ENCODE measurements at places on chromosomes 5 and 9.

DNA sequence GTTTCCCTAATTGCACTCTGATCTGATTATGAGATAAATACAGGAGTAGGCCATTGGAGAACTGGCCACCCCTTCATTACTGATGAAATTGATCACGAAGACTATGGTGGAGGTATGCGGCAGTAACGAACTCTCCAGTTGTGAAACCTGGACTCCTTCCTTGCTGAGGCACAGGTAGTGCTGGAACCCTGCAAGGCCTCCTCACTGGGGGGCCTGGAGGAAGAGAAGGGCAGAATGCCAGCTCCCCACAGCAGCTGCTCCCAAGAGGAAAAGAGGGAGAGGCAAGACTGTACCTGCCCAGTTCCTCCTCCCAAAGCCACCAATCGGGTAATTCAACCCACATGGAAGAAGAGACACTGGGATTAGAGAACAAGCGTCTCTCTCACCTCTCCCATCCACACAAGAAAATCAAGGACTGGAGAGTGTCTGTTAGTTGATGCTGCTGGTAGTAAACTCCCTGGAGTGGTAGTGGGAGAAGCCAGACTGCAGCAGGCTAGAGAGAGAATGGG lies 19.1 kb upstream of the TRIO start:
- no peak for DNase-seq

DNA sequence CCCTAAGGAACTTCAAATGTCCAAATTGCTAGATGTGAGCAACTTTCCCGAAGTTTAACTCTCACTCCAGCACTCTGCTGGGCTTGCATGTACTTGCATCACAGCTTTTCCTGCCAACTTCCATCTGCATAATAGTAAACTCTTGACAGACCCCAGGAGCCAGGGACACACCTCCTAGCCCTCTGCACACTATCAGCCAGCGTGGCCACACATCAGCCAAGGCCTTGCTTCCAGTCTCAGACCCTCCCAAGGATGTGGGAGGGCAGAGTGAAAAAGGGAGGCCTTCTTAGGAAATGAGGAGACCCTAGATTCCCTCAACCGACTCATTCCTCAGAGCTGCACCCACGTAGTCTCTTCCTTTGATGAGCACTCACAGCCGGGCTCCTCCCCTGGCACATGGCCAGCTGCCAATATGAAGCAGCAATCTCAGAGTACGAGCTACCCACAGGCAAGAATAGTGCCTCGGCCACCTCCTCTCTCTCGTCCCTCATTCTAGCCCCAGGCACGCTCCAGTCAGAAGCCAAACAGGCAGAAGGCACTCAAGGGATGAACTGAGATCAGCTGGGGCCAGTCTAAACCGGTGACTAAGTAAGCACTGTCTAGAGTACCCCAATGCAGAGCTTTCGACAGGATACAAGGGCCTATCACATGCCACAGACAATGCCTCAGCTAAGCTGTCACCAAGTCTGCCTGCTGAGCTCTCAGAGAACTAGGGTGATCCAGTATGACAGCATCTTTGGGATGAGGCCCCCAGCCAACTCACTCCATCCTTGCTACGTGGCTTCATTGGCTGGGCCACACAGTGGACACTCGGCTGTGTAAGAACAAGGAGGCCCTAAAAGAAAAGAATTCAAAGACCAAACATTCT lies 2.3 kb downstream of the P4HA2 start:
- DNase-seq, result no peak

DNA sequence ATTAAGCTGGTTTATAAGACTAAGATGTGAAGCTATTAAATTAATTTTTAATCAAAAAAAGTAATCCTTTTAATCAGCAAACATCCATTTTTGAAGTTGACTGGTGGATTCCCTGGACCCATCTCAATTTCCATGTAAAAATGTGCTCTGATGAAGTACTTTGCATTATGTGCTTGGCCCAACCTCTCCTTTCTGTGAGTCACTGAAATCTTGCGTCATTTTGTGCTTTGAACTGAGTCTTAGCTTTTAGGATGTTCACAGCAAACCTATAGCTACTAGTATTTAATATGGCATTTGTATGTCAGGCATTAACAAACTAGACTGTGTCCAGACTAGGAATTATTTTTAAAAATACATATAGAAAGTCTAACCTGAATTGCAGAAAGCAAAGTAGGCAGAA lies 55.0 kb upstream of the CDH12 start:
- DNase-seq, result no peak

DNA sequence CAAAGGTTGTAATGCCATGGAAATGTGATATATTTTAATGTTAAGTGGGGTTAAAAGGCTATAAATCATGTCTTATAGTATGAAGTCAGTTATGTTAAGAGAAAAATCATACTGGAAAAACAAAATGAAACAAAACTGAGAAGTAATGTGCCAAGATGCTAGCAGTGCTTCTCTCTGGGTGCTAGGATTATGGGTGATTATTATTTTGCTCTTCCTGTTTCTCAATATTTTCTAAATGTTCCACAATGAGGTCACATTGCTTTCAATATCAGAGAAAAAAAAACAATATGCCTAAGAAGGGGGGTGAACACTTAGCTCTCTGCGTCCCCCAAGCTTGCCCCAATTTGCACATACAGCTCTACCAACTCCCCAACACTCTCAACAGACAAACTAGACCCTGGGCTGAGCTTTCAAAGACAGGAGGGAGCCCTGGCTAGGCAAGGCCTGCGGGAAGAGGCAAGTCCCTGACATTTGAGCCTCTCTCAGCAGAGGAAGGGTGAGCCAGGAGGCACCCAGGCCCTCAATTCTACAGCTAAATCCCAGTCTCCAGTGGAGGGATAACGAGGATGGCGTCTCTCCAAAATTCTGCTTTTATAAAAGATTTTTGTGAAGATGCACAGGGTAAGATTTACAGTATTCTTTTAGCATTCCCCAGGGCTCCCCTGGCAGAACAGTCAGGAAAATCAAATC lies 24.4 kb downstream of the WHRN start:
- no peak for DNase-seq

- peak; percentile 38 for DNase-seq
These were observed 226.5 kb upstream of the MAP3K1 start for GRCh38 chr5:56588636-56589480.

DNA sequence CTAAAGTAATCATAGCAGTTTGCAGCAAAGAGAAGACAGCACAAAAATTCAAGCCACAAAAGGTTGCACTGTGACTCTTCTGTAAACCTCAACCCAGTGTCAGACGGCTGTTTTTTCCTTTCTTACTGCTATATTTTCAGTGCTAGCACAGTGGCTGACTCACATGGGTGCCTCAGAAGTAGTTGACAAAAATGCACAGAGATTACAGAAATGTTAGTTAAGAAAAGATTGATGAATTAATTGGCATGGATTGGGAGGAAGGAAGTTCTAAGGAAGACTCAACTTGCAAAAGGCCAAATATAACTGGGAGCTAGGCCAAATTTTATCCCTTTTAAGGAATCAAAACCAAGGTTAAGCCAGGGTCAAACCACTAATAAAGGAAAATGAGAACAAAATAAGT lies 43.7 kb upstream of the ITGA1 start:
- DNase-seq, result no peak

DNA sequence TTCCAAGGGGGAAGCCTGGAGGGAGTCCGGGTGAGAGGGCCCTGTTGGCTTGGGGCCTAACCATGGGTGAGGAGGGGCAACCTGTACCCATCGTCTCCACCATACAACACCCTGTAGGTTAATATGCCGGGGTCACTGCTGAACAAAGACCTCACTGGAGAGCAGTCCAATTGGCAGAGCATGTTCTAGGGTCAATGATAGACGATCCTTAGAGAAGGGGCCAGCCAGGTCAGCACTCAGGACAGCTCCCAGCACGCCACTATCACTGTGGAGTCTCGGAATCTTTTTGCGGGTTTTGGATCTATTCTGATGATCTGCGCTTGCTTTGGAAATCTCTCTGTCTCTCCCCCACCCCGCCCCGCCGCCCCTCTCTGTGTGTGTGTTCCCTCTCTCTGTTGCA lies 218.4 kb upstream of the MVB12B start:
- no peak for DNase-seq

DNA sequence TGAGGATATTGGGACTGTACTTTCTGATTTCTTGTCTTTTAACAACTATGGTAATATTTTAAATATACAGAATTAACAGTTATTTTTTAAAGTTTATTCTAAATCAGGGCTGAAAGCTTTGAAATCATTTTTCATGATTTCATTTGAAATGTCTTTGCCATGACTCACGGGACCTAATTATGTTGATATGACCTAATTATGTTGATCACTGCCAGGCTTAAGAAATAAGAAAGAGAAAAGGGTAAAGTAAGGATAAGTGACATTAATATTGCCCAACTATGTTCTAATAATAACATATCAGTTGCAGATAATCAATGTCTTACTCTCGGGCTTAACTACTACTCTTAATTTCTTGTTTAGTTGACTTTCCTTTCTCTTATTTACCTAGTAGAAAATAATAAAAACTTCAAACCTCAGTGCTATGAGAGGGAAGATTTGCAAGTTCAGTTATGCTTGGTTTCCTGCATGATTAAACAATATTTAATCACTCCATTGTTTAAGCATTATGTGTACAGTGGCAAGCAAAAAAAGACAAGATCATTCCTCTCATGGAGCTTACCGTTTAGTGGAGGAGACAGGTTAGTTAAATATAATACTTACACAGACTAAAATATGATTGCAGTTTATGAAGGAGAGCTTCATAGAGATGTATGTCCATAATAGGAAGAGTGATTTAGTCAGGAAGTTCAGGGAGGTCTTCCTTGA lies 67.0 kb upstream of the EIF4EBP3 start:
- DNase-seq, result no peak

DNA sequence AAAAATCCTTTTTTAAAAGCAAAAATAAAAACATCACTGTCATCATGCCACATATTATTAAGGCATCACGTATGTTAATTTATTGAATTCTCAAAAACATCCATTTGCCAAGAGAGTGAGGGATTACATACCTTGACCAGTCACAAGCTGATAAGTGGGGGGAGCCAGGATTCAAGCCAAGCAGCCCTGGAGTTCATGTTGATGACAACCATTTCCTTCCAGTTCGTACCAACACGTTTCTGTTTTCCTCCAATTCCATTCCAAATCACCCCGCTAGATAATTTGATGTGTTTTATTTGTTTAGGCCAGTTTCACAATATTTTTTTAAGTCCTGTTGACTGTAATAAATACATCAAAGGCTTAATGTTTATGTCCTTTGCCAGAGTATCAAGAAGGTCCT lies 53.0 kb downstream of the SLC1A3 start:
- no peak for DNase-seq

DNA sequence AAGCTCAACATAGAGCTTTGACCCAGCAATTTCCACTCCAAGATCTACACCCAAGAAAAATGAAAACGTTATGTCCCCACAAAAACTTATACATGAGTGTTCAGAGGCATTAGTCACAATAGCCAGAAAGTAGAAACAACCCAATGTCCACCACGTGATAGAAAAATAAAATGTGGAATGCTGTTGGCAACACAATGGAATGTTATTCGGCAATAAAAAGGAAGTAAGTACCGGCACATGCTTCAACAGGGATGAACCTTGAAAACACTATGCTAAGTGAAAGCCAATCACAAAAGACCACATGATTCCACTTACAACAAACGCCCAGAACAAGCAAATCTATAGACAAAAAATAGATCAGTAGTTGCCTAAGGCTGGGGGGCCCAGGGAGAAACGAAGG lies 6.0 kb downstream of the UBQLN1 start:
- no peak for DNase-seq

GRCh38 chr9:106891286-106891685 lies 28.3 kb downstream of the ZNF462 start:
- no peak for DNase-seq

DNA sequence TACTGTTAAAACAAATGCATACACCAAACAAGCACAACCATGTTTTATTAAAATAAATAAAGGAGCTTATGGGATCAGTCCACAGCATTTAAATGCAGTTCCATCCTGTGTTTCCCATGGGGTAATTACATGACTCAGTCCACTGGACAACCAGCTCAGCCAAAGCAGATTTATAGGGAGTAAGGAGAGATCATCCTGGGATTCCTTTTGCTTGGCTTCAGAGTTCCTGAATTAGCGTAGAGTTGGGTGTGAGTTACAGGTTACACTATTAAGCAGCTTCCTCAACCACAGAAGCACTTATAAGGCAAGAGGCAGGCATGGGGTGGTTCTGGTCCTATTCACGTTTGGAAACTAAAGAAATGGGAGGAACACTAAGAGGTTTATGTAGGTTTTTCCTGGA lies 381.1 kb upstream of the ACTBL2 start:
- no peak for DNase-seq

- DNase-seq, result no peak
These were observed 182.4 kb downstream of the FER start for GRCh38 chr5:108930107-108930506.

- peak; percentile 16 for DNase-seq
These were observed 5.5 kb upstream of the AQP3 start for GRCh38 chr9:33452828-33453271.

DNA sequence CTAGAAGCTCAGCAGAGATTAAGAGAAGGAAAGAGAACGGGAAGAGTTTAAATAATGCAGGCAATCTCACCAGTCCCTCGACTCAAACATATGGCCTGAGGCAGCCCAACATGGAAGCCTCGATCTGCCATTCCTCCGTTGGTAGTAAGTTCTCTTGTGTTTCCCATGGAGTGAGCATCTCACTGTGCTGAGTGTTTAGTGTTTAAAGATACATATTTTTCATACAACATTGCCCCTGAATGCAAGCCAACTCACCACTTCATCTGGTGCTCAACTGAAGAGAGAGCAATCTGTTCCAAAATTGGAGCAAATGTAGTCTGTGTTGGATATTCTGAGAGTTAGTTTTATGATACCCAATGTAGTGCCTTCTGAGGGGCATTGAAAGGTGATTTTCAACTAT lies 171.5 kb upstream of the ATP10B start:
- DNase-seq, result no peak

DNA sequence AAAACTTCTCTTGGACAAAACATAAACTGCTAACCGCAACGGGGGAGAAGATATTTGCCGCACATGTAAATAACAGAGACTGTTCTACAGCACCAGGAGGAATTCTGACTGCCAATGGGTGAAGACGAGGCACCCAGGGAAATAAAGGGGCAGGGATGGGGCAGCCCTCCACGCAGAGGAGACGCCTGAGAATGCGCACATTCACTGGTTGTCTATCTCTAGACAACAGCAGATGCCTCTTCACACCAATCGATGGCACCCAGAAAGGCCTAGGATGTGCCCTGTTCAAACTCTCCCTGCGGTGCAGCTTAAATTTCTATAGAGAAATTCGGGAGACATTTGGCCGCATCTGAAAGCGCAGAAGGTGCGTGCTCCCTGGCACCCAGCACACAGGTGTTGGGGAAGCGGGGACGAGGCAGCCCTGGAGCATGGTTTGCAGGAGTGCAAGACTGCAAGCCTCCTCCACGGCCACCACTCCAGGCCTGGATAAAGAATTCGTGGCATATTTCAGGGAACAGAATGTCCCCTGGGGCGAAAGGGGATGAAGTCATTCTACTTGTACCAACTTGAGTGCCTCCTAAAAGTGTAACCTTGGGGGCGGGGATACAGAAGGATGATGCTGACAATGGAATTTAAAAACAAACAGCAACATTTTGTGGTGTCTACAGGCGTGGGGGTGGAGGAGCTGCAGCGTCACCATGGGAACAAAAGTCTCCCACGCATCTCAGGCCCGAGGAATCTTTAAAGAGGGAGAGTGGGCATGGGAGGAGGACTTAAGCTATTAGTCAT lies 6.3 kb upstream of the IRX2 start:
- DNase-seq, result no peak

Data from activated naive CD4-positive, alpha-beta T cell (primary cell).